Suprapubic skin (tissue), 4 donors: ENCODE measurements at places on chromosomes 3 and 15. TPM values are rescaled to one million over a fixed set of nuclear protein-coding genes. Genes with fewer than 3 reads are reported as not detected.

DNA sequence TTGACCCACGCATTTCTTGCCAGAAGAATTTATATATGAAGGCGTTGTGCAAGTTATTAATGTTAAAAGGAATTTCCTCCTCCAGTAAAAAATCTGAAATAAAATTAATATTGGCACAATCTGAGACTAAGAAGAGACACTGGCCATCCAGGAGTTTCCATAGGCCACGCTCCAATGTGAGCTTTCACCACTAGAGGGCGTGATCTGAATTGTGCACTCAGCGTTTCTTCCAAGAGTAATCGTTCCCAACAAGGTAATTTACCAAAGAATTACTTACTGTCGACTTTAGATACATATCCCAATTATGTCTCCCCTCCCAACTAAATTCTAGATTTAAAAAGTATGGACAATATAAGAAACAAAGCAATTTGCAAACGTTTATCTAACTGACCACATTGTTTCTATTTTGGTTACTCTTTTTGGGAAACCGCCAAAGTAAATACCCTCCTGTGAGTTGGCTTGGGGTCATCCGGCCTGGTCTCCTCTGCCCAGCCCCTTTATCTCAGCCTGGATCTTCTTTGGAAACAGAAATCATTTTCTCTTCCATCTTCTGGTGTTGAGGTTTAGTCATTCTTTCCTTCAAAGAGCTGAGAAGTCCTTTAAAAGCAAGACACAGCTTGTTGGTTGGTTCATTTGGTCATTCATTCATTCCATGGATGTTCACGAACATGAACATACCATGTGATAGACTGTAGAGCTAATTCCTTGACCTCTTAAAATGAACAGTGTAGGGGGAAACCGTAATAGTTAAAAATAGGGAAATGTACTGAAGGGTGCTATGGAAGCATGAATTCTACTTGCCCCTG lies 26.2 kb downstream of the POLR2M start:
- no peaks in the 10 kb centered on the region for H3K27me3 ChIP-seq
- no peak for DNase-seq
- peaks cover 5% of the 10 kb centered on the region for H3K4me1 ChIP-seq
- H3K27ac ChIP-seq: no peak overlapping the region

- no peaks in the 10 kb centered on the region for H3K27me3 ChIP-seq
- H3K4me1 ChIP-seq: peaks cover 16% of the 10 kb centered on the region
- no peak for DNase-seq
- H3K27ac ChIP-seq: no peak overlapping the region
- H3K4me3 ChIP-seq: no peak overlapping the region
Observed at GRCh38 chr15:68822818-68823217, 2.1 kb upstream of the ANP32A start.

DNA sequence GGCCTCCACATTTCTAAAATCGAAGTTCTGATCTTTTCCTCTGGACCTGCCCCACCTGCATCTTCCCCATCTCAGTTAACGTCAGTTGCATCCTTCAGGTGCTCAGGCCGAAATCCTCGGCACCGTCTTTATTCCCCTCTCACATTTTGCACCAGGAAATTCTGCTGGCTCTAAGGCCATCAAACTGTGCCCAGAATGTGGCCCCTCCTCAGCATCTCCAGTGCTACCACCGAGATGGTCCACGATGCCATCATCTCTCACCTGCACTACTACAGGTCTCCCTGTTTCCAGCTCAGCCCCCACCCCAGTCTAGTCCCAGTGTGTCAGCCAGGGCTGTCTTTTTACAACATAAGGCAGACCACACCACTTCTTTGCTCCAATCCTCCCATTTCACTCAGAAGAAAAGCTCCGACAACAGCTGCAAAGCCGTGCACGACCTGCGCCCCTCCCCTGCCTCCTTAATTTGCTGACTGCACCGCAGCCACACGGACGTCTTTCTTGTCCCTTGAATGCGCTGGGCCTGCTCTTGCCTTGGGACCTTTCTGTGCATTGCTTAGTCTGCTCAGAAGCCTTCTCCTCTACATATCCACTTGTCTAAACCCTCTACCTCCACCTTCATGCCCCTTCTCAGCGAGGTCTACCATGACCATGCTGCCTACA lies 14.4 kb downstream of the MUC20 start:
- peaks cover 7% of the 10 kb centered on the region for H3K27me3 ChIP-seq
- no peaks in the 10 kb centered on the region for H3K4me1 ChIP-seq
- no peak overlapping the region for H3K27ac ChIP-seq
- no peak for DNase-seq
- H3K36me3 ChIP-seq: no peaks in the 10 kb centered on the region

Gene CYP19A1
- 6.8 TPM for total RNA-seq

DNA sequence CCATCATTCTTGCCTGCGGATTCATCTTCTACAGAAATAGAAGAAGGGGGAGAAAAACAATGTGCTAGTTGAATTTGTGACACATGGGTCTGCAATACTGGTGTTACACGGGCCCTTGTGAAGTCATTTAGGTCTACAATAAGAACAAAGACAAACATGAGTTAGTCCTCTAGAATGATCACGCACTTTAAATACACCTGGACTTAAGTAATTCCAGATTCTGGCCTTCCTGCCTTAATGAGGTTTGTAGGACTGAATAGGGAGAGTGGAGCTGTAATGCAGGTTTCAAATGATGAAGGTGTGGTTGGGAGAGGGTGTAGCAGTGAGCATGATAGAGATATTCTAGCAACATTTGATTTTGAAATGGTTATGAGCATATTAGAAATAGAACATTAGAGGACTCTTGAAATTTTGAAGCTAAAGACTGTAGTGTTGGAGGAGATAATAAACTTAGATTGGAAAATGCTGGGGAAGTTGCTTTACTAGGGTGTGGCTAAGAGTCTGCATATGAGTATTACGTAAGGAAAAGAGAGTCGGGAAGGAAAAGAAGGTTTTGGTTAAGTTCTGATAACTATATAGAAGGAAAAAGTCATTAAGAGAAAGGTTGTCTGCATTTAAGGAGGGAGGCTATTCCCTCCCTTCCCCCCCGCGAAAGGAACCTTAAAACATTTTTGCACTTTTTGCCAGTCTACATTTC lies 606 bp downstream of the EIF2A start:
- peak overlapping the region; percentile 82 for H3K4me3 ChIP-seq
- peaks cover 21% of the 10 kb centered on the region for H3K36me3 ChIP-seq
- H3K27ac ChIP-seq: peak overlapping the region; percentile 97
- no peak for DNase-seq

- no peak for DNase-seq
- H3K27ac ChIP-seq: no peak overlapping the region
- H3K4me1 ChIP-seq: peaks cover 5% of the 10 kb centered on the region
Observed at GRCh38 chr3:78972617-78973301, 795.0 kb downstream of the ROBO1 start.

- DNase-seq: no peak
- no peak overlapping the region for H3K27ac ChIP-seq
- H3K4me3 ChIP-seq: no peak overlapping the region
- no peaks in the 10 kb centered on the region for H3K36me3 ChIP-seq
- no peaks in the 10 kb centered on the region for H3K27me3 ChIP-seq
Observed at GRCh38 chr15:87345961-87346360, 910.6 kb downstream of the NTRK3 start.

DNA sequence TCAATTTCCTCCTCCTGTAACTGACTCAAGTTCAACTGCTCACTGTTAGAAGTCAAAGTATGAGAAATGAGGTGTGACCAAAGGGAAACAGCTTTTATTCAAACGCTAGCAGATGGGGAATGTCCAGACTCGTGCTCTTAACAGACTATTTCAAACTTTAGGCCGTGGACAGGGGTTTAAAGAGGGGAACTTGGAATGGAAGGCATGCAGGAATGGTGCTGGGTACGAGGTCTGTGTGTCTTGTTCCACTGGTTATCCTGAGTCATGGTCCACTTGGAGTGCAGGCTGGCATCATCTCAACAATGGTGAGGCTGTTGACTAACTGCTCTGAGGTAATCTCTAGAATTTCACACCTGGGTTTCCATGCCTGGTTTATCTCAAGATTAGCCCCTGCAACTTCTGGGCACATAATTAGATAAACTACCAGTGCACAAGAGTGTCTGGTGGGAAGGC lies 22.9 kb upstream of the DNAAF4 start:
- H3K36me3 ChIP-seq: no peaks in the 10 kb centered on the region
- H3K27ac ChIP-seq: no peak overlapping the region
- H3K4me3 ChIP-seq: no peak overlapping the region
- no peak for DNase-seq

Gene ARGFX
- total RNA-seq: not detected

DNA sequence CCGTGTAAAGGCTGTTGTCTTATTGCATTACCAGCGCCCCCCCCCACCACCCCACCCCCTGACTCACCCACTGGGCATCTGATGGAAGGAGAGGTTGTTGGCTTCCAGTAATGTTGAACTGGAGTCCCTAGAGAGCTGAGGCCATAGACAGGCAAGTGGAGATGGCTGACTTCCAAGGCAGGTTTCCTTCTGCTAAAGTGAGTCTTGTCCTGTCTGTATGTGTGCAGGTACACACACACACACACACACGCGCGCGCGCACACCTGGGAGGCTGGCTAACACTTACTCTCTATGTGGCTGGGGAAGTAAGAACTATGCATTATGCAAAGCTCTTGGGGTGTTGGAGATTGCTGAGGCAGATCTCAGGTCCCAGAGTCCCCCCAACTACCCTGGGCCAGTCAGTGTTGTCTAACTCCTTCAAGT lies 1.6 kb upstream of the KY start:
- no peaks in the 10 kb centered on the region for H3K36me3 ChIP-seq
- H3K4me3 ChIP-seq: no peak overlapping the region
- H3K4me1 ChIP-seq: peaks cover 10% of the 10 kb centered on the region
- DNase-seq: no peak
- H3K27me3 ChIP-seq: no peaks in the 10 kb centered on the region

DNA sequence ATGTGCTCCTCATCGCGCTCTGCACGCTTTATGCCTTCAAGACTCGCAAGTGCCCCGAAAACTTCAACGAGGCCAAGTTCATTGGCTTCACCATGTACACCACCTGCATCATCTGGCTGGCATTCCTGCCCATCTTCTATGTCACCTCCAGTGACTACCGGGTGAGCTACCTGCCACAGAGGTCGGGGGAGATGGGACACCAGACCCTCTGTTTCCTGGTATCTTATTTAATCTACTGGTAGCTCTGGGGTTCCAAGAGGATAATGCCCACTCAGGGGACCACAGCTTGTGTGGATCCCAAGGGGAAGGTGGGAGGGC lies 9.1 kb downstream of the GRM2 start:
- no peak overlapping the region for H3K4me3 ChIP-seq
- DNase-seq: no peak
